Nephron progenitor cell (in vitro differentiated cells): ENCODE measurements at places on chromosomes 1 and 21.

DNA sequence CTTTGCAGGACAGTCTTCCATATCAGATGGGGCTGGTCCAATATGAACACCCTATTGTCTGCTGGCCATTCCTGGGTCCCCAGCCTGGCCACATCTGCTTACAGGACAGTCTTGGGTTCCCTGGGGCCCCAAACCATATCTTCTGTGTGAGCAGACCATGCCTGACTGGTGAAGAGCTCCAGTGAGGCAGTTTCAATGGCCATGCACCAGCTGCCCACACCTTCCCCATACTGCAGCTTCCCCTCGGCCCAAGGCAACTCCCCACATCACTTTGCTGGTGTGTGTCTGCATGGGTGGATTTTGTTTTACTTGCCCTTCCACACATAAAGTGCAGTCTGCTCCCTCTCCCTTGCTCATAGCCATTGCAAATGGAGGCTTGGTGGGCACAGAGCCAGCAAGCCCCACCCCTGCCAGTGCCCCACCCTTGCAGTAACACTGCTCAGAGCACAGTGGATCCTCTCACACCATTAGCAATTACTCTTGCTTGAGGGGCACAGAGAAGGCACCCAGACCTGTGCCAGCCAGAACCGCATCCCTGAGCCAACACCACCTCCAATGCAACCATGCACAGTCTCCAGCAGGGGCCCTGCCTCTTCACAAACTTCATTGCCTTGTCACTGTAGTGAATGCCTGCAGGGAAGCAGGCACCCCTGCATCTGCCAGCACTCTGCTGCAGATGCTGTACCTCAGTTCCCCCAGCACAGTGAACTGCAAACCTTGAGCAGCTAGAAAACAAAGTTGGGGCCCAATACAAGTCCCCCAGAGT is 474.5 kb upstream of the BEND5 start:
- no peak for DNase-seq

DNA sequence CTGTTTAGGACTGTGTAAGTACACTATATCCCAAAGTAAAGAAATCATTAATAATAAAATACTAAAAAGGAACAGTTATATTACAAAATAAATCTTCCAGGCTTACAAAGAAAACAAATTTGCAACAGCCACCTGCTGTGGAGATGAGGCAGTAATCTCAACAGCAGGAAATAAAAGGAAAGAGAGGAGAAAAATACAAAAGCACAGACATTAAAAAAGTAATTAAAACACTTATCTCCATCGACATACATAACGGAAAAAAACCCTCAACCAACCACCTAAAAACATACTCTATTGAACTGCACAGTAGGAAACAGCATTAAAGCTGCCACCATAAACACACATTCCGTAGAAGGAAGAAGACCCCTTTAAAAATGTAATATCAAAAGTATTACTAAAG is 317.6 kb downstream of the DPYD start:
- DNase-seq, result no peak

DNA sequence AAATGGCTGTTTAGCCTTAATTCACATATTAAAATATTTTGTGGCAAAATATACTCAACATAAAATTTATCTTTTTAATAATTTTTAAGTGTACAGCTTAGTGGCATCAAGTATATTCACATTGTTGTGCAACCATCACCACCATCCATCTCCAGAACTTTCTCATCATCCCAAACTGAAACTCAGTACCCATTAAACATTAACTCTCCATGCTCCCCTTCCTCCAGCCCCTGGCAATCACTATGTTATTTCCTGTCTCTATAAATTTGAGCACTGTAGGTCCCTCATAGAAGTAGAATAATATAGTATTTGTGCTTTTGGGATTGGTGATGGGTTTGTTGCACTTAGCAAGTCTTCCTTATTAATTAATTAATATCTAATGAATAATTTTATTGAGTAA is 29.4 kb downstream of the CCN1 start:
- no peak for DNase-seq

DNA sequence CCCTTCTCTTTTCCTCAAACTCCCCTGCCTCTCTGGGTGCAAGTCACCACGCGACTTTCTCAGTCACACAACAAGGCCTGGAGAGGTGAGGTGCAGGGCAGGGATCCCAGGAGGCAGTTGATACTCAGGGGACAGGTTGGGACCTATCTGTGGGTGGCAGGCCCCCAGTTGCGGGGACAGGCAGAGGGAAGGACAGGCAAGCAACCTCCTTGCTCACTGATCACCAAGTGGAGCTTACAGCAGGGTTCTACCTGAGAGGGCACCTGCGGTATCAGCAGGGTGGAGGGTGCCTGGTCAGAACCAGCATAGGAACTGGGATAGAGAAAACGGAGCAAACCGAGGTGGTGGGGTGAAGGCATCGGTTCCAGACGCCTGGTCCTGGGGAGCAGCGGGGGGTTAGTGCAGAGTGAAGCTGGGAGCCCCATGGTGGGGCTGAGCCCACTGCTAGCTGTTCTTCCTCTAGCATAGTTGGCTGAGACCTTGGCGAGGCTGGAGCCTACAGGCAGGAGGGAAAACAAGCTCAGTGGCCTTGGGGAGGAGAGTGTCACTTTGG is 24.4 kb upstream of the TENT5C start:
- DNase-seq, result no peak

- no peak for DNase-seq
Measured at GRCh38 chr1:193062698-193063463, 3.5 kb downstream of the RO60 start.

DNA sequence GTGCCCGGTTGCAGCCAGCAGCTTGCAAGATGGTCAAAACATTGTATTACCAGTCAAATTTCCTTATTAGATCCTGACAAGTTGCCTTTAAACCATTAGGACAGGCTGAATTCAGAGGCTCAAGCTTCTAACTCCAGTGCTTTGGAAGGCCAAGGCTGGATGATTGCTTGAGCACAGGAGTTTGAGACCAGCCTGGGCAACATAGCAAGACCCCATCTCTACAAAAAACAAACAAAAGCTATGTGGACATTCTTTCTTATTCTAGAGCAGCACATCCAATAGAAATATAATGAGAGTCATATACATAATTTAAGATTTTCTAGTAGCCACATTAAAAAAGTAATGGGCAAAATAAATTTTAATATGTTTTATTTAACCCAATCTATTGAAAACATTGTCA is 149.3 kb downstream of the RUNX1 start:
- no peak for DNase-seq

- no peak for DNase-seq
Measured at GRCh38 chr1:229875086-229875485, 192.0 kb upstream of the GALNT2 start.
